SJCRH30 (cell line): ENCODE measurements at places on chromosomes 1 and 21. TPM values are rescaled to one million over a fixed set of nuclear protein-coding genes. Genes with fewer than 3 reads are reported as not detected.

The CD1B gene
- 0.13 TPM in 1 of 2 replicates, not detected in the other for total RNA-seq

The SON gene
- 195 and 230 TPM in 2 replicates for total RNA-seq

The CLCA4 gene
- total RNA-seq: not detected in 2 replicates

The KANK4 gene
- total RNA-seq: 57.9 and 59.7 TPM in 2 replicates

DNA sequence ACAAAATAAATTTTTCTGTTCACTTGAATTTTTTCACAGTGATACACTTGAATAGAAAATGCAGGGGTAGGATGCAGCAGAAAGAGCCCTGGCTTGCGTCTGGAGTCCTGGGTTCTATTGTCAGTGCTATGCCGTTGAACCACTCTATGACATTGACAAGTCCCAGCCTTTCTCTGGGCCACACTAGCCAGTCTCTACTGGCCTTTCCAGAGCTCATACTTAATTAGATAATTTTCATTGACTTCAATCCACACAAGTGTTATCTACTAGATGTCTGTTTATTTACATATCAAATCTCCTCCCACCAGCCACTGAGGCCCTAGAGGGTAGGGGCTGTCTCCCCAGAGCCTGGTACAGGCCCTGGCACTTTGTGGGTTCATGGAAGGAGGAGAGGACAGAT is 15.5 kb upstream of the CELA3B start:
- no peak overlapping the region for H3K4me3 ChIP-seq
- H3K36me3 ChIP-seq: no peaks in the 10 kb centered on the region
- no peak for DNase-seq
- H3K4me1 ChIP-seq: peaks cover 39% of the 10 kb centered on the region

- no peak overlapping the region for H3K4me3 ChIP-seq
- no peaks in the 10 kb centered on the region for H3K27me3 ChIP-seq
- no peak for DNase-seq
- no peaks in the 10 kb centered on the region for H3K4me1 ChIP-seq
- no peaks in the 10 kb centered on the region for H3K36me3 ChIP-seq
Observed at GRCh38 chr1:67126111-67126746, 8.5 kb downstream of the C1orf141 start.

- no peak overlapping the region for H3K4me3 ChIP-seq
- H3K27me3 ChIP-seq: no peaks in the 10 kb centered on the region
- H3K27ac ChIP-seq: peak overlapping the region; percentile 36; the same call in 1 of the 2 replicates
- peaks cover 27% of the 10 kb centered on the region for H3K4me1 ChIP-seq
- H3K36me3 ChIP-seq: no peaks in the 10 kb centered on the region
Observed at GRCh38 chr1:156112276-156113137, 2.0 kb upstream of the LMNA start.

- no peaks in the 10 kb centered on the region for H3K27me3 ChIP-seq
- H3K4me1 ChIP-seq: peaks cover 15% of the 10 kb centered on the region
- no peak overlapping the region for H3K4me3 ChIP-seq
- no peak for DNase-seq
Observed at GRCh38 chr1:58548371-58548770, 1.8 kb upstream of the OMA1 start.

GRCh38 chr1:109040627-109040988 is 1.3 kb downstream of the WDR47 start:
- H3K36me3 ChIP-seq: no peaks in the 10 kb centered on the region
- H3K27ac ChIP-seq: no peak overlapping the region
- no peaks in the 10 kb centered on the region for H3K27me3 ChIP-seq
- DNase-seq: no peak
- H3K4me3 ChIP-seq: peak overlapping the region; percentile 97

GRCh38 chr1:212622906-212623305 is 14.3 kb downstream of the ATF3 start:
- peaks cover 6% of the 10 kb centered on the region; the same call in 1 of the 2 replicates for H3K4me1 ChIP-seq
- no peak for DNase-seq
- peaks cover 25% of the 10 kb centered on the region for H3K36me3 ChIP-seq
- no peak overlapping the region for H3K27ac ChIP-seq

DNA sequence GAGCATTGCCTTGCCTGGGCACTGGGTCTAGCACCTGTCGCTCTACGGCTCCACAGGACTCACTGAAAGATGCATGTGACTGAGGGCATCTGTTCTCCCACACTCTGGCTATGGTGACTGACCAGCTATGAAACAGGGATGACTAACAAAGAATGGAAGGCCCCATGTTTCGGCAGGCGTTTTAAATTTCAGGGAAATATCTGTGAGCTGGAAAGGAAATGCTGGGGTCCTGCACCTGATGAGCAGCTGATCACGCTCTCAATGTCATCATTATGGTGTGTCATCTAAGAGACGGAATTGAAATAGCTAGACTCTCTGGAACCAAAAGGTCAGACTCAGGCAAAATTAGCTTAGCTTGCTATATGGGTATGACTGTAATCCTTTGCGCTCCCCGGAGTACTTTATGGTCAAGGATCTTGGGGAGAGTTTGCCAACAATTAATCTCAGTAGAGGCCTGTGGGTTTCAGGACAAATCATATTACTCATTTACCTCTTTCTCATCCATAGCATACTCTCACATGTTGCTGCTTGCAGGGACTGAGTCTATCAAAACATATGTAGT is 24.5 kb upstream of the PALMD start:
- H3K27me3 ChIP-seq: no peaks in the 10 kb centered on the region
- peak overlapping the region; percentile 15; the same call in 1 of the 2 replicates for H3K4me3 ChIP-seq
- H3K4me1 ChIP-seq: peaks cover 27% of the 10 kb centered on the region
- peak; percentile 87 for DNase-seq
- H3K36me3 ChIP-seq: no peaks in the 10 kb centered on the region

DNA sequence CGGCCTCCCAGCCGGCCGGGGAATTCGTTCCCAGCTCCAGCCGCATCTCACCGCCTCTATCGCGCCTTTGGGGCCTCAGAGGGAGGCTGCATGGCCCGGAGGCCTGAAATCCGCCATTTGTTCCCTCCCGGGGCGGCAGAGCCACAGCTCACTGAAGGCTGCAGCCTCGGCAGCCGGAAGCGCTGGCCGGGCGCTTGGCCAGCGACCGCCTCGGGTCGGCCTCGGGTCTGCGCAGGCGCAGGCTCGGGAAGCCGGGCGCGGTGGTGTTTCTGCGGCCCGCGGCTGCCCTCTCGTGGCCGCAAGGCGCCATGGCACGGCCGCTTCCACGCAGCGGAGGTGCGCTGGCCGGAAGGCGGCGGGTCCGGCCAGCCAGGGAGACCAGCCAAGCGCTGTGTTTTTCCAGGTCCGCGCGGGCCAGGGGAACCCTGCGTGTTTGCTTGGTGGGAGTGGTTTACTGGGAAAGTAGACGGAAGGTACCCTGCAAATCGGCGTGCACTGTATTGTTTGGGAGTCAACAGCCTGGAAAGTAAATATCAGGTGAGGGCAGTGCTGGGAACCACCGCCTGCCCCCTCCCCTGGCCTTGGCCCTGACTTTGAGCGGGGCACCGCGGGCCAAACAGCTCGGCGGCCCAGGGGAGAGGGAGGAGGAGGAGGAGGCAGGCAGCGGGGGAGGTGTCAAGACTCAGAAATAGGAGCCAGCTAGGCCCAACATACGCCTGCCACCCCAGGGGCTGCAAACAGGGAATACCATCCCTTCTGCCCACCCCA is 52.7 kb upstream of the CD34 start:
- peaks cover 3% of the 10 kb centered on the region; the same call in 1 of the 2 replicates for H3K27me3 ChIP-seq
- H3K4me3 ChIP-seq: peak overlapping the region; percentile 52
- peak; percentile 94 for DNase-seq
- peak overlapping the region; percentile 37 for H3K27ac ChIP-seq

- H3K27me3 ChIP-seq: no peaks in the 10 kb centered on the region
- H3K4me3 ChIP-seq: peak overlapping the region; percentile 56
- no peaks in the 10 kb centered on the region for H3K36me3 ChIP-seq
- H3K4me1 ChIP-seq: peaks cover 7% of the 10 kb centered on the region; the same call in 1 of the 2 replicates
Observed at GRCh38 chr1:158998037-158998780, 11.5 kb upstream of the IFI16 start.

DNA sequence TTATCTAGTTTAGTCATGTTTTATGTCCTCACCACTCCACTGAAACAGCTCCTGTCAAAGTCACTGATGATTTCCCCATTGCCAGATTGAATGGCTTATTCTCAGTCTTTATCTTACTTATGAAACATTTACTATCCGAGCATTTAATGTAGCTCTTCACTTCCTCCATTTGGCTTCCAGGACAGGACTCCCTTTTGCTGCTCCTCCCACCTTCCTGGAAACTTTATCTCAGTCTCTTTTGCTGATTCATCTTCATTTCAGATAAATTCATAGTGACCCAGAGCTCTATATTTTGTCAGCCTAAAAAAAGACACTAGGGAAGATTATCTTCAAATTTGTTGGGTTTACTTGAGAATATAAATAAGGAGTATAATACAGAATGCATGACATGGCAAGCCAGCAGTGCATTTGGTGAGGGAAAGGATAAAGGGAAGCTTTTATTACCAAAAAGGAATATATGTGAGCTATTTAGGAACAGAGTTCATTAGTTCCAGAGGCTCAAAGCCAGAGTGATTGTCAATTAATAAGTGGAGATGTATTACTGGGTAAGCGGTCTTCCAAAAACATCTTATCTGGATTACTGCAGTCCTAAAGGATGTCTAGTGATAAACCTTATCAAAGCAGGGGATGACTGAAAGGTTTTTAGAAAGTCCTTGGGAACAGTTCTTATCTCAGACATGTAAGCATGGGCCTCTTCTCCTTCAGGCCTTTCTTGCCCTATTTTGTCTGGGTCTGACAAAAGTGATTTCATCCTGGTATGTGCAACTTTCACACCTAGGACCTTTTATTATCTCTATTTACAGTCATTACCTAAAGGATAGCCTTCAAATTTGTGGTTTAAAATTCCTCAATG is 25.6 kb downstream of the IL23R start:
- H3K4me3 ChIP-seq: no peak overlapping the region
- H3K36me3 ChIP-seq: no peaks in the 10 kb centered on the region
- no peaks in the 10 kb centered on the region for H3K27me3 ChIP-seq
- no peak for DNase-seq
- no peak overlapping the region for H3K27ac ChIP-seq

DNA sequence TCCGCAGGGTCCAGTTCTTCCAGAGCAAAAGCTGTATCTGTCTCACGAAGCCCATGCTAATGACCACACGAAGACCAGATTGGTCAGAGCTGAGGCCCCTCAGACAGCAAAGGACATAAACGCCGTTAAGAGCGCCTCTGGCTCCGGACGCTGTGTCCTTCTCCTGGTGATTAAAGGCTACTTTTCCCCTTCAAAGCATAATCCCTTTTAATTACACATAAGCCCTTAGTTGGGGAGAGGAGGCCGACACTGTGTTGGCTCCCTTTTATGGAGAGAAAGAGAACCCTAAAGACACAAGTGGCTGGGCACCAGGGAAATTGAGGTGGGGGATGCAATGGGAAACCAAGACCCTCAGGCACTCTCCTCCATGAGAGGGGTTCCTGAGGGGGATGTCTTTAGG is at the start of gene ABCA4:
Gene ABCA4 (minus strand): TSS at position 158 of the 400 bp plus-strand sequence. CDS start 103 bp downstream, at position 55.
- no peaks in the 10 kb centered on the region for H3K36me3 ChIP-seq
- H3K27ac ChIP-seq: peak within 1 kb of the TSS; percentile 46
- peak within 1 kb of the TSS; percentile 56 for H3K4me3 ChIP-seq

DNA sequence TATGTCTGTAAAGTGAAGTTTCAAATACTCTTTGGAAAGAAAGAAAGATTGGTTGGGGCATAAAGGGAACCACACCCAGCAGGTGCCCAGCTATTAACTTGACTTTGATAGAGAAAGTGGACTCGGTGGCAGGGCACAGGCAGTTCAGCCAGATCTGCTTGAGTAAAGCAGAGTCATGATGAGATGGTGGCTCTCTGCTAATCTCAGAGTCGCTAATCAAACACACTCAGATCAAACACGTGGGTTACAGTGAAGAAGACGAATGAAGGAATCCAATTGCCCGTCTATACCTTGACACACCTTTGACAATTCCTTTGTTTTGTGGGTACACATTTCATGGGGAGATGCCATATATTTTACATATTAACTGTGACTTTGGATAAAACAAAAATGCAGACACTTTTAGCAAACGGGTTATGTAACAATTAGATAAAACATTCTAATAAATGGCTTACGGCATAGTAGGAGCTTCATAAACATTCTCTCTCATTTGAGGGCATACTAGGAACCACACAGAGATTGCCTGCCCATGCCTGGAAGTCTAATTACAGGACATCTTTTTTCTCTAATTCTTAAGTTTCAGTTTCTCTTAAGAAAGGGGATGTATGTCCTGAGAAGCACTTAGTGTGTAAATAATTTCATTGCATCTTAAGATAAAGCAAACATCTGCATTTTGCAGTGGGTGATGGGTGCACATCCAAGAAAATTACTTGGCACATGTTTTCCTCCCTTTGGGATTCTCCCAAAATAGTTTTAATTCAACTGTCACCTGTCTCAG is 7.2 kb downstream of the CBR1 start:
- H3K4me1 ChIP-seq: no peaks in the 10 kb centered on the region
- no peaks in the 10 kb centered on the region for H3K36me3 ChIP-seq
- no peak for DNase-seq
- H3K4me3 ChIP-seq: no peak overlapping the region
- no peaks in the 10 kb centered on the region; the same call in 1 of the 2 replicates for H3K27me3 ChIP-seq

DNA sequence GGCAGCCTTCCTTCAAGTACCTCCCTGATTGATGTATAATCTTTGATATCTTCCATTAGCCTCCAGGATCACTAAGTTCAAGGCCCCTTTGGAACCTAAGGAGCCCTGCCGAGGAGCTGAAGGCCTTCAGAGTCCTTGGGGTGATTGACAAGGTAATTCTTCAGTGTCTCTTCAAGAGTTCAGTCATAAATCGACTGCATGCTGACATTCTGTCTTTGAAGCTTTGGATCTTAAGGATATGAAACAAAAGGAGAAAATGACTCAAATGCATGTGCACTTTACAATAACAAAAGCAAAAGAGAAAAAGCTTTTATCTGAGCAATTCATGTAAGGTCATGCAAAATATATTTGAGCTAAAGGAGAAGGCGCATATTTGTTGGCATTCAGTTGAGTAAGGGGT is 125.3 kb downstream of the RPS6KC1 start:
- no peaks in the 10 kb centered on the region for H3K4me1 ChIP-seq
- H3K27ac ChIP-seq: no peak overlapping the region
- no peak for DNase-seq
- H3K27me3 ChIP-seq: no peaks in the 10 kb centered on the region

GRCh38 chr1:25704267-25704691 is 87.7 kb downstream of the MAN1C1 start:
- no peak overlapping the region for H3K4me3 ChIP-seq
- DNase-seq: no peak
- H3K36me3 ChIP-seq: no peaks in the 10 kb centered on the region
- peaks cover 49% of the 10 kb centered on the region for H3K4me1 ChIP-seq
- no peaks in the 10 kb centered on the region for H3K27me3 ChIP-seq
- H3K27ac ChIP-seq: no peak overlapping the region

- no peaks in the 10 kb centered on the region for H3K27me3 ChIP-seq
- no peak overlapping the region for H3K27ac ChIP-seq
- DNase-seq: no peak
- H3K4me3 ChIP-seq: no peak overlapping the region
Observed at GRCh38 chr21:29242201-29242600, 56.5 kb upstream of the BACH1 start.

DNA sequence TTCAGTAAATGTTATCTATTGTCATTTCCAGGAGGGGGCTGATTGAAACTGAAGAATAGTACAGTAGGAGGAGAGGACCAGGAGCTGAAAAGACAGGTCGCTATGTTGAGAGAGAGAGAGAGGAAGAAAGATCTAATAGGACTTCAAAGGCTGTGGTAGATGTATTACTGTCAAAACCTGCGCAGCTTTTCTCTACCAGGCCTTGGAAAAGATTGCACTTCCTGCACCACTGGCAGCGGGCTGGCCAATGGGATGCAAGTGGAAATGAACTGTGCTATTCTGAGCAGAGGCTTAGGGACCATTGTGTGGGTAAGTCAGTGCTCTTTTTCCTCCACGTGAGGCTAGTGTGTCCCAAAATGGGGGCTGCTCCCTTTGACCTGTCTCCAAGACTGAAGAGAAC is 47.1 kb downstream of the MDM4 start:
- no peak overlapping the region for H3K27ac ChIP-seq
- H3K4me1 ChIP-seq: peaks cover 15% of the 10 kb centered on the region
- DNase-seq: no peak
- no peak overlapping the region for H3K4me3 ChIP-seq
- no peaks in the 10 kb centered on the region for H3K27me3 ChIP-seq
- H3K36me3 ChIP-seq: no peaks in the 10 kb centered on the region
